ENCODE measurements at places on chromosomes 2 and 18. TPM values are rescaled to one million over a fixed set of nuclear protein-coding genes. Genes with fewer than 3 reads are reported as not detected.
A peak's percentile ranks its signal among the peaks of the same experiment; 100 is the strongest.

DNA sequence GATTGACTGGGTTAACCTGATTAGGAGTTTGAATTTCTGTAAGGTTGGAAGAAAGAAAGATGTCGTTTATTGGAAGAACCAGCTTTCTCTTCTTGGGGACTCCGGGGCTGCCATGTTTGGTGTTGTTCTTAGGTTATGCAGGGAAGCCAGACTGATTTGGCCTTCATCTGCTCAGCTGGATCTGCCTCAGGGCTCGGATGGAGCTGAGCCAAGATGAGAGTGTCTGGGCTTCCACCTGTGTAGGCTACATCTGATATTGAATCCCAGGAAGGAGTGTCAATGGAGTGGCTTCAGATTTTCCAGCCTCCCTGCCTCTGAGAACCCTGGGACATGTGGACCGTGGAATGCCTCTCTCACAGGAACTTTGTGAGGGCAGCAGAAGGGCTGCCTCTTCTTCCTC lies 126.1 kb downstream of the WDSUB1 start:
- DNase-seq, result no peak

DNA sequence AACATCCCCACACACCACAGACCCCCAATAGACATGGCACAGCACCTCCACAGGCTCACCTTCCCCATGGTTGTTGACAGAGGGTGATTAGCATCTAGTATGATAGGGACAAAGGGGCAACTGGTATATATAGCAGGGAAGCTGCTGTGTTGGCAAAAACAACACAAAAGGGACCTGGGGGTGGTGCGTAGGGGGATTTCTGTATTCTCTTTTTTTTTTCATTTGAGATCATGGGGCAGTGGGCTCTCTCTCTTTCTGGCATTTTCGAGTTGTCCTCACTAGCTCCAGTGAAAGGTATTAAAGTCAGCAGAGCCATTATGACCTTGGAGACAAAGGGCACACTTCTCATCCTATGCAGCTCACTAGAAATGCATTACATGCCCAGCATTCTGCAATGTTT lies at the start of gene CRYGA:
TSS of gene CRYGA (minus strand) at position 101 of the 400 bp plus-strand sequence. CDS start at position 68, 33 bp downstream.
- no peak for DNase-seq

Gene KCNG2
- not detected for total RNA-seq

DNA sequence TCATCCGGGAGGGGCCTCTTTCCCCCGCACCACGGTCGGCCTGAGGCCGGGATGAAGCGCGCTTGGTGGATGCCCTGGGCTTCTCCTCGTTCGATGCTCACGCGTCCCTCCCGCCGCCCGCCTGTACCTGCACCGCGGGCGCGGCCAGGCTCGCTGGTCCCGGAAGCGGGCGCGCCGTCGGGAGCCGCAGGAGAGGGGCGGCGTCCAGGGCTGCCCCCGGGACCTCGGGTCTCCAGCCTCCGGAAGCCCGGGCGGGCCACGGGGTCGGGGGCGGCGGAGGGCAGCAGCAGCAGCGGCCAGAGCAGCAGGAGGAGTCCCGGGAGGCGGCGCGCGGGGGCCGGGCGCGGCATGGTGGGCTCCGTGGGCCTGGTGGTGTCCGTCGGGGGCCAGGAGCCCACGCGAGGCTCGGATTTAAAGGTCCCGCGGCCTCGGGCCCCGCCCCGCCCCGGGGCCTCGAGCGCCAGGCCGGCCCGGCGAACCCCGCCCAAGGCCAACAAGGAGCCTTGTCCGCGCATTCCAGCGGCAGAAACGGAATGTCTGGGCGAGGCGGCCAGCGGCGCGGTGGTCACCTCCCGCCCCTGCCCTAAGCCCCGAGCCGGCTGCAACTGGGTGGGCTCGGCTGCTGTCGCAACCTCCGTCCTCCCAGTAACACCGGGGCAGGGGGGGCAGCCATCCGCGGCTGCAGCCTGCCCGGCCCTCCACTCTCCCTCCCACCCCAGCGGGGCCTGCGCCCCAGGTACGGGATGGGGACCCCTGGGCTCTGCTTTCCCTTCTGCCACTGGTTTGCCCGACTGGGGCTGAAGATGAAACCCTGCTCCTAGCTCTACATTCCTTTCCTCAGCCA lies at the start of gene MATN3:
TSS of gene MATN3 (minus strand) at position 387 of the 844 bp plus-strand sequence. CDS start at position 350, 37 bp downstream.
- peak; percentile 68 for DNase-seq

Gene LIMS4
- 1.4 TPM for total RNA-seq

Gene FHOD3
- 1.6 TPM for total RNA-seq

DNA sequence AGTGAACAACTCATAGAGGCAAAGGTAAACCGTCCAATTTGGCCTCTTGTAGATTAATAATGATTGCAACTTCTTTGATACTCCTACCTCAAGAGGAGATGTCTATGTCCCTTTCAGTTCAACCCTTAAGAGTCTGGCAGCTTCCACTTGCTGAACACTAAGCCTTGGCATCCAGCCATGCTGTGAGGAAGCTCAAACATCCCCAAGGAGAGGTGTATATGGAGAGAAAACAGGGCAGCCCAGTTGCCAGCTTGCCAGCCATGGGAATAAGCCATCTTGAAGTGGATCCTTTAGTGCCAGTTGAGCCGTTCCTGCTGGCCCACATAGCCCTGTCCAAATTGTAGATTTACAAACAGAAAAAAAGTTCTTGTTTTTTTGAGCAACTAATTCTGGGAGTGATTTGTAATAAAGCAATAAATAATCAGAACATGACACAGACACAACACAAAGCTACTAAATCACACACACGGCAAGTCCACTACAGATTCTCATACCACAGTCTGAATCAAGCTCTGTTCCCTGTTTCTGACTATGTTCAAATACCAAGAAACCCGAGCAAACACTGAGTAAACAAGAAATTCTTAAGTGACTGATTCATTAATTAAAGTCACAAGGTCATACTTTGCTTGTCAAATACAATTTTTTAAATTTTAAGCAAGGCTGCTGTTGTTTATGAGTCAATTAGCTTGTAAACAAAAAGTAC lies 96.1 kb downstream of the PID1 start:
- DNase-seq, result no peak

Gene REG3A
- not detected for total RNA-seq

Gene NDC80
- total RNA-seq, result 15.0 TPM

Data from progenitor cell of endocrine pancreas (in vitro differentiated cells).